ENCODE measurements at places on chromosomes 11 and 22.

DNA sequence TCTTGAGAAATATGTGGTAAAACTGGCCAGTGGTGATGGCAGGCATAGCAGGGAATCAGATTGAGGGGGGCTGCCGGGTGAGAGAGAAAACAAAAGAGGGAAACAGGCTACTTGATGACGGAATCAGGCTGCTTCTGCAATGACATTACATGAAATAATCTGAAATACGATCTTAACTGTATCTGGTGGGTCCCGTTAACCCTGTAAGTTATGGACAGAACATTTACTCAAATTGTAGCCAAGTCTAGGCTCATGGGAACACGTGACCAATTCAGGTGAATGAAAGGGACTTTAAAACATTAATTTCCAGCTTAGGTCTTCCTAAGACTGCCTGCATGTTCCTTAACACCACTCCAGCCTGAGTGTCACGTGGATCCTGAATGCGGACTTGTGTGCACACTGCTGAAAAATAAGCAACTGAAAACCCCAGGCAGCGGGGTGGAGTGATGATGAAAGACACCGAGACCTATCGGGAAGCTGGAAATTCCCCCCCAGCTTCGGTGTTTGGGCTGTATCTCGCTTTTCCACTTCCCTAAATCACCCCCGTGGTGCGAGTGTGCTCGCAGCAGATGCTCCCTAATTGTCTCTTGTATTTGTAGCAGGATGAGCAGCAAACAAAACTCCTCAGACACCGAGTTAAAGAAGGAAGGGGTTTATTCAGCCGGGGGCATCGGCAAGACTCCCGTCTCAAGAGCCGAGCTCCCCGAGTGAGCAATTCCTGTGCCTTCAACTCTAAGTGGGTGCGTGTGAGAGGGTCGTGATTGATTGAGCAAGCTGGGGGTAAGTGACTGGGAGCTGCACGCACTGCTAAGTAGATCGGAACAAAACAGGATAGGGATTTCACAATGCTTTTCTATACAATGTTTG, 145.0 kb upstream of the GRK3 start:
- no peak for DNase-seq

- no peak for DNase-seq
These were observed 27.2 kb downstream of the GRAMD1B start for GRCh38 chr11:123457187-123457770.

DNA sequence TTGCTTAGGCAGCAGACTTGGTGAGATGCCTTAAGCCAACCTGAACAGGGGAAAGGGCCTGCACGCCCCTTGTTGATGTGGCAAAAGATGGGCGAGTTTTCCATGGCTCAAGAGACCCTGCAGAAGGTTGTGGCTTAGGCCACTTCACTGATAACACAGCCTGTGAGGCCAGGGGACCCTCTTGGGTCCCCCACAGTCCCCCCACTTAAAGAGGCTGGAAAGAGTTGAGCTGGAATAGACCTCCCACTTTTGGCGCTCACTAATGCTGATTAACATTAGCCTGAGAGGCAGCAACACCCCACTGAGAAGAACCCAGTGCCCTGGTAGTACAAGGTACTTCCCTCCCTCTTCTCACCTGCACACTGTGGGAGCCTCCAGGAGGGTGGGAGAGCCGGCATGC, 107.5 kb downstream of the TRIM29 start:
- no peak for DNase-seq

- DNase-seq = no peak
These were observed 21.7 kb downstream of the VWCE start for GRCh38 chr11:61273178-61274078.

DNA sequence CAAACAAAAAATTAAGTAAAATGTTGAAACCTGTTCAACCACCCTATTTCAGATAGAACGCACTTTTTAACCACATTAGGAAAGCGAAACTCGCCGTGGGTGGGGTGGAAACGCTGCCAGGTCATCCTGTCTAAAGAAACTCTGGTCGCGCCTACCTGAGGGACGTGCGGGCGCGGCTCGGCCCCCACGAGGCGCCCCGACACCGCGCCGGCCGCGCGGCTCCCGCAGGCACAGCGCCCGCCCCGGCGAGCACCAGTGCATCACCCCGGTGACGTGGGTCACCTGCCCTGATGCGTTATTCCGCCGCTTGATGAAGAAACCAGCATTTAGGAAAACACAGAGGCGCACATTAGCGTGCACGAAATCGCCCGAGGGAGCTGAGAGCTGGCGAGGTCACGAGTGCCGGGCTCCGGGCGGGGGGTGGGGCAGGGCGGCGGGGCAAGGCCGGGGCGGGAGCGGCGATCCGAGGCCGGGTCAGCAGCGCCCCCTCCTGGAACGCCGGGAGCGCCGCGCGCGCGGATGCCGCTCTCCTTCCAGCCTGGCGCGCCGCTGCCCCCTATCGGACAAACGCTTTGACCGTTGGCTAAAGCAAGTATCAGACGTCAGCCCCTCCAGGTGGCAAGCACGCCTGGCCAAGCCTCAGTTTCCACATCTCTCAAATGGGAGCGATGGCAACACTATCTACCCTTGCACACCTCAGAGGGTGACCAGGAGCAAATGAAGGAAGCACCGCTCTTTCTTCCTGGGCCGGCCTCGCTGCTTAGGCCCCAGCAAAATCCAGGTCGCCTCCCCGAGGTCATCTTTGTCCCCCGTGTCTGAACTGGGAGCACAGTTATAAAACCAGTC, 15.7 kb upstream of the SNX32 start:
- DNase-seq = peak; percentile 55

DNA sequence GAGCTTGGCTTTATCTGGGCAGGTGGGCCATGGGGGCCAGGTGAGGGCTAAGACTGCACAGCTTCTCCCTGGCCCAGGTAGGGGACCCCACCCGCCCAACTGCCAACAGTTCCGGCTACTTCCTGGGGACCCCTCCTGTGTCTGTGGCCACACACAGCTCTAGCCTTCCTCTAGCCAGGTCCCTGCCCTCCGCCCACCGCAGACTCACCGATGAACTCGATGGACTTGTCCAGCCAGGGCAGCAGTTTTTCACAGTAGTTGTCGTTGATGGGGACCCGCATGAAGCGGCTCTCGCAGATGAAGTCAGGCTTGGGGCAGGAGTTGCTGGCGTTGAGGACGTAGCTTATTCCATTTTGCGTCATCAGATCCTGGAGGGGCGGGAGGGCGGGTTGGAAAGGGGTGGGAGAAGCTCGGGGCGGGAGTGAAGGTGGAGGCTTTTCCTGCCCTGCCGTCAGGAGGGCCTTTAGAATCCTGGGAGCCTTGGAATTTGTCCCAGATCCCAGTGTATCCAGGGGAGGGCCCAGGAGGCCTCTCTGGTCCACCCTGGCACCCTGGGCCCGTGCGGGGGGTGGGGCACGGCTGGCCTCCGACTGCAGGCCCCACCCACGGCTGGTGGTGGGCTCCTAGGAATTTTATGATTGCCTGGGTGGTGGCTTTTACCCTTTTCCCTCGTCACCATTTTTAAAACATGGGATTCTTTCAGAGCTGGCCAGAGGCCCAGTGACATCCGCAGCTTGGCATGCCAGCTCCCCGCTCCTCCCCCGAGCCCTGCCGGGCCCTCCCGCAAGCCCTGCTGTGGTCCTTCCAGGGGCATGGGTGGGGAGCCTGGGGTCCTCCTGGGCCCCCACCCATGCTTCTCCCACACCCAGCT, 13.9 kb downstream of the DUSP8 start:
- peak; percentile 62 for DNase-seq

GRCh38 chr22:39664485-39665200, 94.1 kb downstream of the CACNA1I start:
- DNase-seq = no peak
